ENCODE measurements at places on chromosomes 1 and 21. TPM values are rescaled to one million over a fixed set of nuclear protein-coding genes. Genes with fewer than 3 reads are reported as not detected.

GRCh38 chr1:76832521-76832920 is 34.8 kb upstream of the ST6GALNAC5 start:
- DNase-seq = no peak

GRCh38 chr1:63112155-63112900 is 210.0 kb upstream of the FOXD3 start:
- no peak for DNase-seq

- no peak for DNase-seq
Observed at GRCh38 chr1:63238721-63239120, 83.6 kb upstream of the FOXD3 start.

DNA sequence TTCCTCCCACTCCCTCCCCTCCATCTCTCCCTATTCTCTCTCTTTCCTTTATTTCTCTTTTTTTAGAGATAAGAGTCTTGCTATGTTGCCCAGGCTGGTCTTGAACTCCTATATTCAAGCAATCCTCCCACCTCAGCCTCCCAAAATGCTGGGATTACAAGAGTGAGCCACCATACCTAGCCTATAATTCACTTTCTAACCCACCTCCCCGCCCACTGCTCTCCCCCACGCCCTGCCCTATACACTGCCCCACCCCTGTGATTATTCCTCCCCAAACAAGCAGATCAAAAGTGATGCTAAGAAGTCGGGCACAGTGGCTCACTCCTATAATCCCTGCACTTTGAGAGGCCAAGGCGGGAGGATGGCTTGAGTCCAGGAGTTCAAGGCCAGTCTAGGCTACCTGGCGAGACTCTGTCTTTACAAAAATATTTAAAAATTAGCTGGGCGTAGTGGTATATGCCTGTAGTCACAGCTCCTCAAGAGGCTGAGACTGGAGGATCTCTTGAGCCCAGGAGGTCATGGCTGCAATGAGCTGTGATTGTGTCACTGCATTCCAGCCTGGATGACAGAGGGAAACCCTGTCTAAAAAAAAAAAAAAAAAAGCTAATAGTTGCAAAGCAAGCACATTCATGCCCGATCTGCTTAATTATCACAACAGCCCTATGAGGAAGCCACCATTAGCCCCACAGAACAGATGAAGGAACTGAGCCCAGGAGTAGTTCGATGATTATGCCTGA is 12.8 kb upstream of the E2F2 start:
- no peak for DNase-seq

GRCh38 chr1:1397839-1398523 is 1.2 kb downstream of the CCNL2 start:
- DNase-seq = peak; percentile 58

DNA sequence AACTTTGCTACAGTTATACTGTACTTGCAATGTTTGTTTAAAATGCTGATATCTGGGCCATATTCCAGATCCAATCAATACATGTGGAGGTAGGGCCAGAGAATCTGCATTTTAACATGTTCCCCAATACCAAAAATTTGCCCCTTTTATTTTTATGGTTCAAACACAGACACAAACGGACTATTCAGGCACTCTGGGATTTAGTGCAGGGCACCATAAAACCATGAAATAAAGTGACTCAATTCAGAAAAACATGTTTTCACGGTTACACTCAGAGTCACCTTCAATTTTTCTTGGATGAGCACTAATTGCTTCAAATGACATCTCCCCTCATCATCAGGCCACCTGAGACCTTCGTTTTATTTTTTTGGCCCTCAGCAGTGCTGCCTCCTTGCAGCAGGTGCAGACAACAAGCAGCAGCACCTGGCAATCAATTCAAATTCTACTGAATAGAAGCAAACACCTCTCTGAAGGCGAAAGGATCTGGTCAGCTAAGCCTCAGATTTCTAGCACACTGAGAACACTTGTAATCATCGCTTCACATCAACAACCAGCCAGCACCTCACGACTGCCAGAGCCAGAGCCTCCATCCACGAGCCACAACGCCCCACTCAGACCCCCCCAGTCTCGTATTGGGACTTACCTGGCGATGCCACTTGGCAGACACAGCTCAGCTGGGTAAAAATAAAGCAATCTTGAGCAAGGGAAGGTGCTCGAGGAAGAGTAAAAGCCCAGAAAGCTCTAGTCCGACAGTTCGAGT is 1.1 kb downstream of the ERO1B start:
- no peak for DNase-seq

GRCh38 chr1:216223486-216223885 is 199.8 kb downstream of the USH2A start:
- no peak for DNase-seq

DNA sequence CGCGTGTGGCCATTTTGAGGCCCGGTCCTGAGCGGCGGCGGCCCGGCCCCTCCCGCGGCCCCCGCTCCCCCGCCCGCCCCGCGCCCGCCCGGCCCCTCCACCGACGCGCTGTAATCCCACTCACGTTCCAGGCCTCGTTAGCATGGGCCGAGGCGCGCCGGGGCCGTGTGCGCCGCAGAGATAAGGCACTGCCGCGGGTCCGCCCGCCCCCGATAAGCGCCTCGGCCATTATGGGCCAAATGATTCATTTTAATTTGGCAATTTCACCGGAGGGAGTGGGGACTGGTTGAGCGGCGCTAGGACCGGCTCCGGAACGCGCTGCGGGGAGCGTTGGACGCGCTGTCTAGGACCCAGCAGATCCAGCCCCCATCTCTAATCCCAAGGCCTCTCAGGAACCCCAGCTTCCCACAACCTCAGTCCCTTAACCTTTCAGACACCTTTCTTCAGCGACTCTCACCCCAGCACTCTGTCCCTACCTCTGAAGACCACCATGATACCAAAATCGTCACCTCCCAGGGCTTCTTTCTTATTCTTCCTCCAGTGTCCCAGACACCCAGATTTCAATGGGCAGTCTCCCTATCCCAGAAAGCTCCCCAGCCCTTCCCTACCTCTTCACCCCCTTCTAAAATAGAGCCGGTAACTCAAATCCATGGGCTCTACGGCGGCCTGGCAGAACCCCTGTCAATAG is at the start of gene TAL1:
TAL1 (minus strand) TSS at position 39 of the 688 bp plus-strand sequence. CDS start 6,337 bp downstream, outside the sequence.
- DNase-seq = no peak

GRCh38 chr1:189628857-189629256 is 848.8 kb downstream of the BRINP3 start:
- DNase-seq = no peak

DNA sequence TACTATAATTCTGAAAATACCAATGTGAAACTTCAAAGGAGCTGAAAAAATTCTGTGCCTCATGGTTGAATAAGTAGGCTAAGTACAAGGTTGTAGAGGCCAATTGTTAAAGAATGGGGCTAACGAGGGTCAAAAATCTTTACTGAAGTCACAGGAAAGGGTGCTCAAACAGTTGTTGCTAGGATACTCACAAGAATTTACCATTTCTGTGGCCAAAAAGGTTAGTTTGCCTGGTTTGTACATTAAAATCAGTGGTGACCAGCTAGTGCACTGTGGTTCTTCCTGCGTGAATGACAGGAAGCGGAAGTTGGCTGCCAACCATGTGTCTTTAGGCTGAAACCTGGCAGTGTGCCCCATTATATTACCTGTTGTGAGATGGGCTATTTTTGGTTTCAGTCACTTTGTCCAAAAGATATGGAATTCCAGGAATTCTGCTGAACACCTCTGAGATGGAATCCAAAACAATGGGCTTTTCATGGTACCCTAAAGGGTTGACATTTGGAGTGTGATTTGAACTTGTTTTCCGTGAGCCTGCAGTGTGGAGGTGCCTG is 13.5 kb downstream of the MAP3K21 start:
- DNase-seq = no peak

DNA sequence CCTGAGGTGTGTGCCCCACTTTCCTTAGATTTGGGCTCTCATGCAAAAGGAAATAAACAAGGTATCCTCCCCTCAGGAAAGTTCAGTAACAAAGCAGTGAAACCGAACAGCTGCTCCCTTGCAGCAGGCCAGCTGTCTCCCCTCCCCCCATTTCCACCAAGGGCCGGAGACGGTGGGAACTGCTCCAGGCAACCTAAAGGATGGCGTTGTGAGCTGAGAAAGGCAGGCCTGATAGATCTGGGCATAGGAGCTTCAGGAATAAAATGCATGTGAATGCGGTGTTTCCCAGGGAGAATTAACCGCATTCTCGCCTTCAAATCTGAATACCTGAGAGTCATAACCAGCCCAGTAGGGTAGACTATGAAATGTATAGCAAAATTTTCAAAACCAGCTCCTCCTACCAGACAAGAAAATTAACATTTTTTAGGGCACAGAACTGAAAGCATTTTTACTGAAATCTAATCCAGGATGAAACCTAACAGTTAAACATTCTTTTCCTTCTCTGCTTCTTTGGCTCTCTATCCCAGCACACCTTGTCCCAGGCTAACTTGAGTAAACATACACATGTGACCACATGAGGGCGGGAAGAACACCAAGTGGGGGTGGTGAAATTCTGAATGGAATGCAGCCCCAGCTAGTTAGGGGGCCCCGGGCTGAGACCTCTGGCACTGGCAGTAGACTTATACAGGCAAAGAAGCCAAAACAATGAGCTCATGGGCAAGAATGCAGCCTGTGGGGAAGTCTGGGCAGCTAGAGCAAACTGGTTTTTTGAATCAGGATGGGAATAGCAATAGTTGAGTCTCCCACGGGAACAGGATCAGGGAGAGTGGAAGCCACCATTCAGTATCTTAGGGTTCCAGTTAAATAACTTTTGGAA is 11.5 kb downstream of the MCL1 start:
- peak; percentile 88 for DNase-seq

DNA sequence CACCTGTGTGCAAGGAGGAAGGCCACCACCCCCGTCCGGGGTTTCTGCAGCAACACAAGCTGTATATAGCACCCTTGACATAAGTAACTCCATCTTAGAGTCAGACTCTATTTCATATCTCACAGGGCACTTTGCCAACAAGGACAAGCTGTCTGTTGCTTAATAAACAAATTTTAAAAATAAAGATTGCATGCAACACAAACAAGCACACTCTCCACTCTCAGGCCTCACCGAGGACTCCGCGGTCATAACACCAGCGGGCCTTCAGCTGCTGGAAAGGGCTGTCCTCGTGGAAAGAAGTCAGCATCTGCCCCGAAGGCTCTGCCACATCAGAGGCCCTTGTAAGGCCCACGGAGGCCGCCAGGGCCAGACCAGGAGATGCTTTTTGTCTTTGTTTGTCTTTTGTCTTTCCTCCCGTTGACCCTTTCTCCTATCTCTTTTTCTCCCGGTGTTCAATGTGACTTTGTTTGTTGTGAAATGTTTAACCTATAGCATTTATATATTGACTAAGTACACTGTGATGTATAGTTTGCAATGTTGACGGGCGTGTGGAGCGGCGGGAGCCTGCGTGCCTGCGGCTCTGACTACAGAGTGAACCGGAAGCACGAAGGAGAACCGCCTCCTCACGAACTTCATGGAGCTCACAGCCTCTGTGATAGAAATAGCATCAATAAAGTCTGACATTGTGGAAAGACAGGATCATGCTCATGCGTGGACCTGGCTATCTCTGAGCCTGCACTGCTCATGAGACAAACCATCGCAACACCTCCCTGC is 24.1 kb downstream of the MEGF6 start:
- no peak for DNase-seq

DNA sequence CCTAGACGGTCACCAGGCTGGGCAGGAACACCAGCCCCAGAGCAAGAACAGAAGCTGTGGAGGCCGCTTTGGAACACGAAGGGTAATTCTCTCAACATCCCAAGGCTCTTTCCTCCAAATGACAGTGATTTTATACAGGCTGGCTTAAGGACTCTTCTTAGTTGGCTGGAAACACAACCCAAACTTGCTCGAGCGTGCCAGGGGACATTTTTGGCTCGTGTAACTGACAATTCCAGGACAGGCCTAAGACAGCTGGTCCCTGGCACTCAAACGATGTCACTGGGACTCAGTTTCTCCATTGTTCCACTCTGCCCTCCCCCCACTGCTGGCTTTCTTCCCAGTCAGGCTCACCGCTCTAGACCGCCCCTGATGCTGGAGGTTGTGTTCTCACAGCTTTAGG is 164.7 kb downstream of the NPHP4 start:
- no peak for DNase-seq

Gene CD84
- total RNA-seq = 3.4 TPM

Gene HES3
- total RNA-seq = not detected

Gene HSPB7
- total RNA-seq = 4,074 TPM

Gene IVL
- total RNA-seq = not detected

Gene SPRR5
- not detected for total RNA-seq

Gene F3
- total RNA-seq = 27.9 TPM

Gene SHISAL2A
- total RNA-seq = not detected

Gene SLC16A4
- 2.6 TPM for total RNA-seq

Gene LCE2A
- not detected for total RNA-seq

Measured in Right ventricle myocardium inferior (tissue), 1 donor.